ENCODE measurements at places on chromosomes 12 and 14. TPM values are rescaled to one million over a fixed set of nuclear protein-coding genes. Genes with fewer than 3 reads are reported as not detected.
A peak's percentile ranks its signal among the peaks of the same experiment; 100 is the strongest.

DNA sequence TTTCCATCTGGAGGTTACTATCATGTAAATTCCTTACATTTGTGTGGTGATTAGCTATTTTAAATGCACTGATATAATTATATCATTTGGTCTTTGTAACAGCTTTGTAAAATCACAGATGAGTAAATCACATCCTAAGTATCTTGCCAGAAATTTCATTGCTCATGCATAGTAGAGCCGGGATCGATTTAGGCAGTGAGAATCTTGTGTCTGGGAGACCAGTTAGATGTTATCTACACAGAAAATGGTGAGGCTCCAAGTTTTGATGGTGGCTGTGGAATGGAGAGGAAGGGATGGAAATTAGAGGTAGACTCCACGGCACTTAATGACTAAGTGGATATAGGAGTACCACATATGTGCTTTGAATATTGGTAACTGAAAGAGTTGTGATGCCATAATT, 156.3 kb downstream of the MSRB3 start:
- no peak for DNase-seq

DNA sequence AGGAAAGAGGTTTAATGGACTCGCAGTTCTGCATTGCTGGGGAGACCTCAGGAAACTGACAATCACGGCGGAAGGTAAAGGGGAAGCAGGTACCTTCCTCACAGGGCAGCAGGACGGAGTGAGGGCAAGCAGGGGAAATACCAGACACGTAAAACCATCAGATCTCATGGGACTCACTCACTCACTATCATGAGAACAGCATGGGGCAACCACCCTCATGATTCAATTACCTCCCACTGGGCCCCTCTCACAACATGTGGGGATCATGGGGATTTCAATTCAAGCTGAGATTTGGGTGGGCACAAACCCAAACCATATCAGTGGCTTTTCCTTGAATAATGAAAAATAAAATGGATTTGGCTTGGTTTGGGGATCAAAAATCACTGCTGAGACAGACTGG, 380.5 kb downstream of the VRK1 start:
- no peak for DNase-seq

Gene ACOT4
- total RNA-seq, result 0.05 TPM

GRCh38 chr12:56987011-56987410, 19.3 kb downstream of the ZBTB39 start:
- DNase-seq, result no peak

GRCh38 chr12:28457785-28458184, 267.5 kb downstream of the CCDC91 start:
- DNase-seq, result peak; percentile 76

- no peak for DNase-seq
These were observed 325.5 kb downstream of the DPF3 start for GRCh38 chr14:72568296-72568992.

DNA sequence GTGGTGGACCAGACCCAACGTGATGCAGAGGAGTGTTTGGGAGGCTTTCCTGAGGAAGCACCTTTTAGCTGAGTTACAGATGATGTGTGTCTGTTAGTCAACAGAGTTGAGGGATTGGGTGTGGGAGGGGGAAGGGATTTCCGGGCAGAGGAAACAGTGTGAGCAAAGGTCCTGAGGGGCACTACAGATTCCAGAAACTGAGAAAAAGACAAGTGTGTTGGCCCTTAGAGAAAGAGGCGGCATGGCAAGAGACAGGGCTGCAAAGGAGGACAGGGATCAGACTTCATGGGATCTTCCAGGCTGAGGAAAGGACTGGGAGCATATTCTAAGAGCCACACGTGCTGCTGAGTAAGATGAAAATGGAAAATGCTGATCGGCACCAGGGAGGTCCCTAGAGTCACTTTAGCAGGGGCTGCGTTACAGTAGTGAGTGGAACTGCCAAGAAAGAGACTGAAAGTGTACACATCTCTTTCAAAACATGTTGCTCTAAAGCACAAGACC, 9.4 kb upstream of the RPS6KL1 start:
- no peak for DNase-seq

- DNase-seq, result peak; percentile 89
These were observed 74.0 kb upstream of the MDM1 start for GRCh38 chr12:68406134-68406576.

Gene RBP5
- total RNA-seq, result not detected

Gene PELI2
- 4.0 TPM for total RNA-seq

GRCh38 chr12:77253321-77253720, 188.0 kb upstream of the E2F7 start:
- no peak for DNase-seq

- peak; percentile 62 for DNase-seq
These were observed 22.3 kb downstream of the DCAF4 start for GRCh38 chr14:72948481-72949138.

DNA sequence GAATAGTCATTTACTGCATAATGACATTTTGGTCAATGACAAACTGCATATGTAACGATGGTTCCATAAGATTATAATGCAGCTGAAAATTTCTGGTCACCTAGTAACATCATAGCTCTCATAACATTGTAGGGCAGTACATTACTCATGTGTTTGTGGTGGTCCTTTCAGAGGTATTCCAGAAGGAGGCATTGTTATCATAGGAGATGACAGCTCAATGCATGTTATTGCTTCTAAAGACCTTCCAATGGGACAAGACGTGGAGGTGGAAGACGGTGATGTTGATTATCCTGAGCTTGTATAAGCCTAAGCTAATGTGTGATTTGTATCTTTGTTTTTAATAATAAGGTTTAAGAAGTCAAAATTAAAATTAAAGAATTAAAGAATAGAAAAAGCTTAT, 43.8 kb upstream of the TSPAN11 start:
- DNase-seq, result peak; percentile 13

- DNase-seq, result no peak
These were observed 584.6 kb downstream of the ALG10 start for GRCh38 chr12:34606749-34607519.

Gene PDZRN4
- total RNA-seq, result not detected

GRCh38 chr14:102907303-102907844, 15.1 kb upstream of the AMN start:
- DNase-seq, result no peak

- peak; percentile 6 for DNase-seq
These were observed 59.8 kb downstream of the SUDS3 start for GRCh38 chr12:118436002-118436730.

Gene KERA
- total RNA-seq, result not detected

Gene GPR84
- not detected for total RNA-seq

Gene NAA25
- 40.9 TPM for total RNA-seq

- DNase-seq, result no peak
These were observed 70.0 kb downstream of the EPS8 start for GRCh38 chr12:15719230-15719629.

- DNase-seq, result no peak
These were observed 4.1 kb downstream of the TPH2 start for GRCh38 chr12:71942703-71943102.

- DNase-seq, result no peak
These were observed 126.9 kb downstream of the PAPOLA start for GRCh38 chr14:96629082-96629481.

- DNase-seq, result peak; percentile 36
These were observed 2.2 kb downstream of the BAZ1A start for GRCh38 chr14:34872822-34873588.

GRCh38 chr12:80598004-80598606, 109.3 kb upstream of the MYF6 start:
- DNase-seq, result peak; percentile 77

DNA sequence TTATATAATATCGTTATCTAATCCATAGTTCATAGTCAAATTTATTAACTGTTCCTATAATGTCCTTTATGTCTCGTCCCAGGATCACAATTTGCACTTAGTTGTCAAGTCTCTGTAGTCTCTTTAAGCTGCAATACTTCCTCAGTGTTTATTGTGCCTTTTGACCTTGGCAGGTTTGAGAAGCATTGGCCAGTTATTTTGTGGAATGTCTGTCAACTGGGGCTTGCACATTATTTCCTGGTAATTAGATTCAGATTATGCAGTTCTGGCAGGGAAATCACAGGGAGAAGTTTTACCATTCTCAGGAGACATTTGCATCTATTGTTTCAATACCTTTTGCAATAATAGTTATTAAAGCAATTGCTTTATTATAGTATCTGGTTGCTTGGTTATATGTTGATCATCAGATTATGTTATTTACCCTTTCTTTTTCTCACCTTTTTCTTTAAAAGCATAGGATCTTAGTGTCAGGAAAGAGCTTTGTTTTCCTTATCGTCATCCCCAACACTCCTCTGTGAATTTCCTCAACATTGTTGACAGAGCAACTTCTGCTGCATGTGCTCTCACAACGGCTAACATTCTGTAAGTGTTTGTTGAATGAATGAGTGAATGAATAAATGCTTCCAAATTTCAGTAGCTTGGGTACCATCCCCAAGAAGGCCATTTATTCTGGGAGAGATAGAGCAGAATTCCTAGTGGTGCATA, 3.7 kb upstream of the ART4 start:
- no peak for DNase-seq

Gene DTX1
- 0.13 TPM for total RNA-seq

GRCh38 chr14:82313889-82314288, 780.2 kb upstream of the SEL1L start:
- no peak for DNase-seq

Gene ASCL1
- total RNA-seq, result not detected

Gene NFATC4
- 23.2 TPM for total RNA-seq

- peak; percentile 18 for DNase-seq
These were observed 53.9 kb upstream of the NUDT4 start for GRCh38 chr12:93323625-93324329.

Gene A2ML1
- not detected for total RNA-seq

Gene HOTAIR
- total RNA-seq, result 1.4 TPM

DNA sequence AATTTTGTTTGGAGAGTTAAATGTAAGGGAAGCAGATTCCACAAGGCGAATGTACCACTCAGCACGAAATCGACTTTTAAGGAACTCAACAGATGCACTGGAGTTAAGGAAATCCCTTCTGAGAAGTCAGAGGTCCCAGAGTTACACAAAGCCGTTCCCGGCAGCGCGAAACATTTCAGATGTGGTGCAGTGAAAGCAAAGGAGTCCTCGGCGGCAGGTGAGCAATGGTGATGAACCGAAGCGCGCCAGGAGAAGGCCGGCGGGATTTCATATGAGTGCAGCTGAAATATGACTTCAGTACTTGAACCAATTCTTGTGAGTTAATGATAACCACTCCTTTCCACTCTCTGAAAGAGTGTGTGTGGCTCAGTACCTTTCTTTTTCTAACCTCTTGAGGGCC, 183.2 kb downstream of the GRIP1 start:
- no peak for DNase-seq

Gene IAPP
- not detected for total RNA-seq

Gene ARHGEF40
- 67.3 TPM for total RNA-seq

Gene STYK1
- total RNA-seq, result 3.7 TPM

- DNase-seq, result peak; percentile 72
These were observed 20.1 kb downstream of the ACTN1 start for GRCh38 chr14:68959035-68959434.

DNA sequence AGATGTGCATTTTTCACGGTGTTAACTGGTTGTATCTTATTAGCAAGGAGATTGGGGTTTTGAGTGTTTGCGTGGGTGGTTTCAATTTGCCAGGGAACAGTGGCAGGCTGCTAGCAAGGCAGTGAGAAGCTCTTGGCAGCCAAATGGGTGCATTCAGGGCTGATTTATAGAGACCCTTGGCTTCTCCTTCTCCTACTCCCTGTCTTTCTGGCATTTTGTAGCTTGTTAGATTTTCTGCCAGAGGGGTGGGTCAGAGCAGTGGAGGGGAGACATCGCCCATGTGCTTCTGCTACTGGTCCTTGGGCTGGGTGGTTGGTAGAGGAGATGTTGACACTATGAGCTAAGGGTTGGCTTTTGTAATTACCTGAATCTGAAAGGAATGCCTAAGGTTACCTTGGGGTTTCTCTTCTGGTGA, 9.6 kb downstream of the CALM1 start:
- no peak for DNase-seq

DNA sequence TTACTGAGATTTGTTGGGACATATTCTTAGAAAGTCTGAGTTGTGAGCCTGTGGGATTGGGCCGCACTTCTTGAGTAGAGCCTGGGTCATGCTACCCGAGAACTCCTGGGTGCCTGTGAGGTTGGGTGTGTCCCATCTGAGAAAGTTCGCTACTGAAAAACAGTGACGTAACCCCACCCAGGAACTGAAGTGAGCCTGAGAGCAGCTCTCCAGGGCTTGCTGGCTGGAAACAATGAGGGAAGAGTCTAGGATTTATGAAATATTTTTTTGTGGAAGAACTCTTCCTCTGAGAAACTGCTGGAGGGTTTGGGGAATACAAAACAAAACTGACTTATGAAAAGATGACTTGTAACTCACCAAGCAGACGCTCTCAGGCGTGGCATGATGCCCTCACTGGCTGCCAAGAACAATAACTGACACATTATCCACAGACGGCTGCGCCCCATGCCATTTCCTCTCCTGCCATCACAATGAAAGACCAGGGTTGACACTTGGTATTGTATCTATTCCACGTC, 69.2 kb downstream of the RASSF3 start:
- DNase-seq, result peak; percentile 80

DNA sequence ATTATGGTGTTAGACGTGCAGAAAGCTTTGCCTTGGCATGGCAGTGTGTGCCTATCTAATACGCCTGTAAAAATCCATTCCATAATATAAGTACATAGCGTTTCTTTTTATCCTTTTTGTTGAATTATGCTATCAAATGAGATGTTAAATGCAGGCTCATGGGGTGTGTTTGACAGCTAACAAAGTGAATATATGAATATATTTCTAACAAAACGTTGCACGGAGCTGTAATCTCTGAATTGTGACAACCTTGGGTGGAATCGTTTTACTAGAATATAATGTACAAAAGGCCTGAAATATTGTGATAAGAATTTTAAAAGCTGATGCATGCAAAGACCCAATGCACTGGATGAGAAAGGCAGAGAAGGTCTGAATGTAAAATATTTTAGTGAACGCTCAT, 763.7 kb upstream of the TMEM132C start:
- no peak for DNase-seq

Gene CRACR2A
- 3.0 TPM for total RNA-seq

DNA sequence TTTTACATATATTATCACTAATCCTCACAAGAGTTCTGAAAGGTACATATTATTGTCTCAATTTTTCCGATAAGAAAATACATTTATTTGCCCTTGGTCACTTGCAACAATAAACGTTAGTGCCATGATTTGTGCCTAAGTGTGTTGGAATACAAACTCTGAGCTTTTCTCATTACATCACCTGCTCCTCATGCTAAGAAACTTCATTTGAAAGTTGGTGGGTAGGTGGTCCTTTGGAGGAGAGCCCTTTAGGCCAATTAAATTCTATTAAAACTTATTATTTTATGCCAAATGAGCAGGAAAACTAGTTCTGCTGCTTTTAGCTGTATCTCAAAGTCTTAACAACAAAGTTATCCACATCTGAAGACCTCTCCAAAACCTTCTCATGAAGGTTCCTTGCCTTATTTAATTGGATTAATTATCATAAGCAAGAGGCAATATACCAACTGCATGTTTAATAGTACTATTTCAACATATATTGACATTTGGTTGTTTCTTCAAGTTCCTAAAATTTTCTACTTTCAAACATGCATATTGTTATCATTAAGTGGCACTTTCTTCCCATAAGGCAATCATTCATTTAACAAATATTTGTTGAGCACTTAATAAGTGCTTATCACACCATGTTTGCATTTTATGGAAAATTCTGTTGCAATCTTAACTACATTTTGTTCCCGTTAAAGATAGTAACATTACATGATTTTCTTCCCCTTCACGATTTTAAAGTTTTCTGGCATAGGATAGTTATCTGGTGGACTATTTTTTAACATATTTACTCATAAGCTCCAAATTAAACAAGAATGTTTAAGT, 40.1 kb upstream of the LRRK2 start:
- DNase-seq, result no peak

Gene CEBPE
- total RNA-seq, result not detected

- DNase-seq, result no peak
These were observed 163.0 kb upstream of the NRXN3 start for GRCh38 chr14:78007160-78007559.

GRCh38 chr12:62977418-62977817, 42.5 kb upstream of the PPM1H start:
- no peak for DNase-seq
